ENCODE measurements at places on chromosomes 1 and 21. TPM values are rescaled to one million over a fixed set of nuclear protein-coding genes. Genes with fewer than 3 reads are reported as not detected.

DNA sequence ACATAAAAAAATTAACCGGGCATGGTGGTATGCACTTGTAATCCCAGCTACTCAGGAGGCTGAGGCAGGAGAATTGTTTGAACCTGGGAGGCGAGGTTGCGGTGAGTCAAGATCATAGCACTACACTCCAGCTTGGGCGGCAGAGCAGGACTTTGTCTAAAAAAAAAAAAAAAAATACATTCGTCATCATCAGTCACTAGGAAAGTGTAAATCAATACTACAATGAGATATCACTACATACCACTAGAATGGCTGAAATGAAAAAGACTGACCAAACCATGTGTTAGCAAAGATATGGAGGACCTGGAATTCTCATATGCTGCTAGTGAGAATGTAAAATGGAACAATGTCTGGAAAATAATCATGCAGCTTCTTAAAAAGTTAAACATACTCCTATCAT is 9.3 kb downstream of the SPATA45 start:
- DNase-seq = no peak

- no peak for DNase-seq
Measured at GRCh38 chr21:31865429-31865970, 7.3 kb upstream of the HUNK start.

GRCh38 chr1:3736708-3737107 is 15.5 kb upstream of the CCDC27 start:
- DNase-seq = no peak

GRCh38 chr1:29465755-29466154 is 229.4 kb downstream of the PTPRU start:
- no peak for DNase-seq

DNA sequence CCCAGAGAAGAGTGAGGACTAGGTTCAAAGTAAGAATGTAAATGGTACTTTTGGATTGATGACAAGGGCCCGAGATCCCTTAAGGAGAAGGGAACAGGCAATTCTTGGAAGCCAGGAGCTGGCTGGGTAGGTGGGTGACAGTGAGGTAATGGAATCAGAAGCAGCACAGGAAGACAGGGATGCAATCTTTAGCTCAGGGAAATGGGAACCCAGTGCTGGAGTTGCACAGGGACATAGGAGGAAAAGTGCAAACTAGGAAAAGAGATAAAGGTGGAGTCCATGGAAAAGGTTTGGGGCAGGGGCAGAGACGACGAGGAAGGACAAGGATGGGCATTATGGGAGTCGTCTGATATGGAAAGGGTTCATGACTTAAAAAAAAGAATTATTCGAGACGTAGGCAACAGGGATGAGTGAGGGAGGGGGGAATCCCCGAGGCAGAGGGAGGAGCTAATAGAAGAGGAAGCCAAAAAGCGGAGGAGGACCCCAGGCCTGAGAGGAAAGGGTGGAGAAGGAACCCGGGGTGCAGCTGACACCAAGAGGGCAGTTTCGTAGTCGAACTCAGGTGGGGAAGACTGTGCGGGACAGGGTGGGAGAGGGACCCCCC is 495 bp downstream of the PI4KB start:
- DNase-seq = peak; percentile 70

GRCh38 chr21:39538453-39539042 is 74.2 kb upstream of the B3GALT5 start:
- DNase-seq = no peak

- DNase-seq = peak; percentile 75
Measured at GRCh38 chr1:206930210-206930798, 8.6 kb upstream of the FCMR start.

DNA sequence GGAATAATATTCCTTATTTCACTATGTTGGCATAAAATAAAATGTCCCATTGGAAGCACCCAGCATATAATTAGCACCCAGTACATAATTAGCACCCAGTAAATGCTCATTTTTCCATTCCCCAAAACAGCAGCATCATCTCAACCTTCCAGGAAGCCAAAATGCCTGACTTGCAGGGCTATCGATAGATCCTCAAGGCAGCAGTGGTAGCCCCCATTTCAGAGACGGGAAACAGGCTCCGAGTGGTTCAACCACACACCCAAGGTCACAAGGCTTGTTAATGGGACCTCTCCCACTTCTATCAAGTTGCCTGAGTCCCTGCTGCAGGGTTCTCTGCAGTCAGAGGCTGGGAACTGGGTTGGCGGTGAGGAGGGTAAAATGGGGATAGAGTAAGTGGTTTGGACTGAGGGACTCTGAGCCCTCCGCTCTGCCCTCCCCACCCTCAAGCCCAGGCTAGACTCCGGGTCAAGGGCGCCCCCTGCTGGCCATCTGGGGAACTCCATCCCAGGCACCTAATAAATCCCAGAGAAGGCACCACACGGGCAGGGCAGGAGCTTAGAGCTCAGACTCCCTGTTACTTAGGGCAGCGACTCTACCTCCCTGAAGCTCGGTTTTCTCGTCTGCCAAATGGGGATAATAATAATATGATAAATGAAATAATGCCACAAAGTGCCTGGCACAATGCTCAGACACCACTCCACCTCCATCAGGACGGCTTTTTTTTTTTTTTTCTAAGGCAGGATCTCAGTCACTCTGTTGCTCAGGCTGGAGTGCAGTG is 21.9 kb upstream of the LAPTM5 start:
- DNase-seq = peak; percentile 93

- DNase-seq = no peak
Measured at GRCh38 chr1:9218917-9219316, 15.7 kb upstream of the H6PD start.

DNA sequence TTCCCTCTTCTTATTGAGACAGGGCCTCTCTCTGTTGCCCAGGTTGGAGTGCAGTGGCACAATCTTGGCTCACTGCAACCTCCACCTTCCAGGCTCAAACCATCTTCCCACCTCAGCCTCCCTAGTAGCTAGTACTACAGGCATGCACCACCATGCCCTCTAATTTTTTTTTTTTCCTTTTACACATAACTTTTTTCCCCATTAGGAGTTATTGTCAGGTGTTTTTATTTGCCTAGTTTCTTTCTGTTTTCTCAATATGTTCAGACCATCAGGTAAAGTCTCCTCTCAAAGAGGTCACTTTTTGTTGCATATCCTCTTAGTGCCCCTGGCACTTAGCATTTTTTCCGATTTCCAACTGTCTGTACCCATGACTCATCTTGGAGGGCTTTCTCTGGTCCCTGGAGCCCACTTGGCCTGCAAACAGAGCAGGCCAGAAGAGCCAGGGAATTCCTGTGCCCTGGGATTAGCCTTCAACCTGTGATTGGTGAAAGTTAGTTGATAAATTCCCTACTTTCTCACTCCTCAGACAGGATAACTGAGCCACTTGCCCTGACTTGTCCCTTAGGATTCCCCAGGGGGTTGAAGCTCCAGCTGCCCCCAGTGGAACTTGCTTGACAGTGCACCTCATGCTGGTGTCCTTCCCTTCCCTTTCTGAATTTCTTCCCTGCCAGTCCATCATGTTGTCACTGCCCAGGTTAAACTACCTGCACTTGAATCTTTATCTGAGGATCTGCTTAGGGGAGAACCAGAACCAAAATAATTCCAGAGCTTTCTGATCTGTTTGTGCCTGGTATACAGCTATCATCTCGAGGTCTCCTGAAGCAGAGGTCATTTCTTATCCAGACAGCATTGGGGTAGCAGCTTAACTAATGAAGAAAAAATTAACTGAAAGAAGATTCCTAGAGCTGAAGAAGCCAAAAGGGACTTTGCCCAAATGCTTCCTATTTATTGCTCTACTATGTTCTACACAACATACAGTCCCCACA is 2.4 kb downstream of the NTPCR start:
- peak; percentile 48 for DNase-seq

DNA sequence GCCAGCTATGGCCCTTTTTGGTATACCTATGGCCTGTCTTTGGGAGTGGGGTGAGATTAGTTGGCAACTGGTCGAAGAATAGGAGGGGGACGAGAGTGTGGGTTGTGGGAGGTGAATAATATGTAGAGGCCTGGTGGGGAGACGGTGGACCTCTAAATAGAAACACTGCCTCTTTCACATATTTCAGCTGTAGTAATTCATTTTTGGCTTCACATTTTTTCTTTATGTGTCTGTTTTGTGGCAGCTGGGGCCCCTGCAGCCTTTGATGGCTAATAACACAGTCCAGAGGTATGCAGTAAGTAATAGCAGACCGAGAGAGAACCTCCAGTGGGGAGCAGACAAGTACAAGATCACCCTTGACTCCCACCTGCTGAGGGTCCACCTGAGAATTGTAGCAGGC is 75.9 kb downstream of the HLX start:
- no peak for DNase-seq

- DNase-seq = no peak
Measured at GRCh38 chr1:227777646-227778045, 37.8 kb upstream of the PRSS38 start.

- DNase-seq = no peak
Measured at GRCh38 chr1:208631092-208631491, 386.9 kb upstream of the PLXNA2 start.

- no peak for DNase-seq
Measured at GRCh38 chr1:5501206-5501930, 490.9 kb downstream of the NPHP4 start.

DNA sequence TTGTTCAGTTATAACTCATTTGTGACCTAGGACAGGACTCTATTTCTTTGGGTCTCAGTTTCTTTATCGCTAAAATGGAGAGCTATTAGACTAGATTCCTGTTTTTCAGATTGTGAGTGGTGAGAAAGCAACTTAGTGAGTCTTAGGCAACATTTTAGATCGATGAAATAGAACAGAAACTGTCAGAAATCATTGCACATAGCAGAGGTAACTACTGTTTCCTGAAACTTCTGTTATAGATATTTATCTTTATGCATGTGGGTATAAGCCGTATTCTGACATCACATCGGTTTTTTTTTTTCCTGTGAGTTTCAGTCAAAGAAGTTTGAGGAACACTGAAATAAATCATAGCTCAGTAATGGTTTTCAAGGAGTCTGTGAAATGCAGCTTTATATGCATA is 42.1 kb upstream of the DNAJC6 start:
- no peak for DNase-seq

TCP10L gene
- total RNA-seq = not detected

PALMD gene
- not detected for total RNA-seq

NHLH1 gene
- total RNA-seq = 0.35 TPM

KIF17 gene
- total RNA-seq = not detected

TAF5L gene
- total RNA-seq = 24.9 TPM

ARMH1 gene
- total RNA-seq = 17.0 TPM
